Fibroblast of lung (primary cell): ENCODE measurements at places on chromosomes 3 and 15.

DNA sequence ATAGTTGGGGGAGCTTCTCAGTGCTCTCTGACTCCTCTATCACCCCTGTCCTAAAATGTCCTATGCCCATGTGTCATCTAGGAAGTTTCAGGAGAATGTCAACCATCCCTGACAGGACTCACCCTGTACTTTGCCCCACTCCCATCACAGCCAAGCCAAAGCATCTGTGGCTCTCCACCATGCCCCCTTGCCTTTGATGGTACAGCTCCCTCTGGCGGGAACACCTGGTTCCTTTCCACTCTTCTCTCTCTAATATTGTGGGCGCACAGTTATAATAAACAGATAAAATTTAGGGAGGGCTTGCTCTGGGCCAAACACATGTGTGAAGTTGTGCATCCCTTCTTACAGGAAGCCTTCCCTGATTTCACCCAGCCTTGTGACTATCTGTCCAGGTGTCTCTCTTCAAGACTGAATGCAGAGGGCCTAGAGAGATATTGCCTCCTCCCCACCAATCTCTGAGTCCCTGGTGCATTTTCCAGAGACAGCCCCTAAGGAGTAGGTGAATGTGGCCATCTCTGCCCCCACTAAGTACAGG lies 62.8 kb downstream of the ISG20 start:
- H3K4me3 ChIP-seq, result no peak overlapping the region
- no peak for DNase-seq
- peaks cover 2% of the 10 kb centered on the region for H3K4me1 ChIP-seq
- H3K27me3 ChIP-seq, result peaks cover 12% of the 10 kb centered on the region
- no peaks in the 10 kb centered on the region for H3K36me3 ChIP-seq

- H3K36me3 ChIP-seq, result no peaks in the 10 kb centered on the region
- H3K4me3 ChIP-seq, result no peak overlapping the region
- peaks cover 15% of the 10 kb centered on the region for H3K4me1 ChIP-seq
These were observed 108.1 kb downstream of the KLF13 start for GRCh38 chr15:31434588-31435260.

DNA sequence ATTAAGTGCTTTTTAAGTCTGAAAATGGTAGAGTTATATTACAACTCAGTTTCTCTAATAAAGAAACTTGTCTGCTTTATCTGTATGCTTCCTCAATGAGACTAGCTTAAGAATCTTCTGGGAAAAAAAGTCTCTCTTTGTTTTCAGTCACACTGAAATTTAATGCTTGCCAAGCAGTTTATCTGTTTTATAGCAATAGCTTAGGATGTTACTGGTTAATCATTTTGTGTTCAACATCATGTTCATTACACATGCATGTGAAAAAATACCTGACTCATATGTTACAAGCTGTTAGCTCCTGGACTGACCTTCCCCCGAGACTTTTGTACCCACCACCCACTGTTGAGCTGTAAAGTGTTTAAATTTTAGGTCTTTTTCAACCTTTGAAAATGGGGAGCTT lies 706.2 kb upstream of the CBLB start:
- H3K4me3 ChIP-seq, result no peak overlapping the region
- H3K4me1 ChIP-seq, result no peaks in the 10 kb centered on the region
- H3K27me3 ChIP-seq, result no peaks in the 10 kb centered on the region
- no peak for DNase-seq
- no peaks in the 10 kb centered on the region for H3K36me3 ChIP-seq

GRCh38 chr15:82536409-82537350 lies 3.6 kb downstream of the RPS17 start:
- H3K27ac ChIP-seq, result no peak overlapping the region
- DNase-seq, result no peak
- peaks cover 19% of the 10 kb centered on the region for H3K36me3 ChIP-seq
- no peaks in the 10 kb centered on the region for H3K27me3 ChIP-seq

GRCh38 chr15:44545913-44546802 lies 9.2 kb downstream of the EIF3J start:
- peaks cover 16% of the 10 kb centered on the region for H3K4me1 ChIP-seq
- no peaks in the 10 kb centered on the region for H3K36me3 ChIP-seq
- H3K27ac ChIP-seq, result peak overlapping the region; percentile 11
- no peak overlapping the region for H3K4me3 ChIP-seq
- H3K27me3 ChIP-seq, result no peaks in the 10 kb centered on the region

- H3K4me3 ChIP-seq, result no peak overlapping the region
- peaks cover 8% of the 10 kb centered on the region for H3K4me1 ChIP-seq
- no peaks in the 10 kb centered on the region for H3K27me3 ChIP-seq
- no peak for DNase-seq
- H3K36me3 ChIP-seq, result peaks cover 1% of the 10 kb centered on the region
- H3K27ac ChIP-seq, result no peak overlapping the region
These were observed 14.4 kb upstream of the XXYLT1 start for GRCh38 chr3:195285372-195285771.

GRCh38 chr3:107465064-107465631 lies 57.6 kb upstream of the BBX start:
- no peak for DNase-seq
- H3K27me3 ChIP-seq, result peaks cover 4% of the 10 kb centered on the region
- no peak overlapping the region for H3K27ac ChIP-seq
- no peaks in the 10 kb centered on the region for H3K36me3 ChIP-seq
- H3K4me1 ChIP-seq, result no peaks in the 10 kb centered on the region
- no peak overlapping the region for H3K4me3 ChIP-seq

DNA sequence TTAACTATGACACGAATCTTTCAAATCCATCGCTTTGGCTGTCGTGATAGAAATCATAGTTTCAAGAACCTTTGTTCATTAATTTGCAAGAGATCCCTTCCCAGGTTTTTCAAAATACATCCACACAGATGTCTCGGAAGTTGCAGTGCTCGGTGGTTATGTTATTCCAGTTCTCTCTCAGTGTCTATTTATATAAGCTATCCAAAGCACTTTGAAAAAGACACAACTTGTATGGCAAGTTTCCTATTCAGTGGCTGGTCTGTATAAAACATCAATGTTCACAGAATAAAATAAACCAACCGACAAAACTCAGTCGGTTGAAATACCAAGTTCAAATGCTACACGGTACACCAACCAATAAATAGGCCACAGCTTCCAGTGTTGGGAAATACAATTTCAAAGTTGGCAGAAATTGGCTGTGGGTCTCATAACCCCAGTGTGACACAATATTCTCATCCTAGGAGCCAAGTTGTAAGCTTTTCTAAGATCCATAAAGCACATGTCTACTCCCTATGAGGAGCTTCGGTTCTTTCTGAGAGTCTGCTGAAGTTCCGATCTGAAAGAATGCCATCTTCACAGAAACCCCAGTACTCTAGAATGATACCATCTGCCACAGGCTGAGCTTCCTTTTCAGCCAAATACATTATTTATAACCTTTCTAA lies 23.7 kb downstream of the SATB1 start:
- H3K4me1 ChIP-seq, result no peaks in the 10 kb centered on the region
- no peak overlapping the region for H3K4me3 ChIP-seq
- no peaks in the 10 kb centered on the region for H3K36me3 ChIP-seq
- H3K27me3 ChIP-seq, result no peaks in the 10 kb centered on the region

DNA sequence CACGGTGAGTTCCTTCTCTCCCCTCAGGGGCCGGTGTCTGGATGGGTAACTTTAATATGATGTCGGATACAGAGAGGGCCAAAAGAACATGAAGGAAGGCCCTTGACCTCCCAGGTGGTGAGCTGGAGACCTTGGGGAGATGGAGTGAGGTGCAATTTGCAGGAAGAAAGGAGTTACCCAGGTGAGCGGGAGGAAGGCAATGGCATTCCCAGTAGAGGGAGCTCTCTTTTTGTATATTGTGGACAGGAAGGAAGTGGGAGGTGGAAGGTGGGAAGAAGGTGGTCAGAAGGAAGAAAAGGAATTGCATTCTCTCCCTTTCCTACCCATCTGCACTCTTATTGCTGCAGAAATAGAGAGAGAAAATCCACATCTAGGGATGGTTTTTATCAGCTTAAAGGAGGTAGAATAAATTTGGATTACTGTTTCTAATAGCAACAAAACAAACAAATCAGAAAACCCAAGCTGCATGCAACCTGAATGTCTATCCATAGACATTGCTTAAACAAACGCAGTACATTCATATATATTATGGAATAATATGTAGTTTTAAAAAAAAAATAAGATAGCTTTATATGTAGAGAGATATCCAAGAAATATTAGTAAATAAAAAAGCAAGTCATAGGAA lies 169.0 kb upstream of the TSC22D2 start:
- no peak overlapping the region for H3K27ac ChIP-seq
- no peaks in the 10 kb centered on the region for H3K27me3 ChIP-seq
- no peak for DNase-seq

- H3K36me3 ChIP-seq, result no peaks in the 10 kb centered on the region
- H3K27me3 ChIP-seq, result no peaks in the 10 kb centered on the region
- H3K27ac ChIP-seq, result no peak overlapping the region
- no peaks in the 10 kb centered on the region for H3K4me1 ChIP-seq
- H3K4me3 ChIP-seq, result no peak overlapping the region
- DNase-seq, result no peak
These were observed 38.5 kb upstream of the POLR2M start for GRCh38 chr15:57668016-57668415.

DNA sequence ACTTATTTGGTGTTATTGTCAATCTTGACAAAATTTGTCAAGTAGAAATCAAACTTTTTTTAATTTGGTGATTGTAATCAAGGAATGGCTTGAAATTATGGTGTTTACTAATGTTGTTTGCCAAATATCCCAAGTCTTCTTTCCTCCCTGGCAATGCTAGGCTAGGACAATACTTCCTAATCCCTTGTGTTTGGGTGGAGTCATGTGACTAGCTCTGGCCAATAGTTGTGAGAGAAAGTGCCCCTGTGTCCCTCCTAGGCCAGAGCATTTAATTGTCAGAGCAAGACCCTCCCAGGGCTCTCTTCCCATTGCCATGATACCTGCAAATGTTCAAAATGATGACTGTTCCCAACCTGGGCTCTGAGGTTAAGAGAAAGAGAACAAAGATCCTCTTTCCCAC lies 132.7 kb downstream of the ANXA2 start:
- H3K36me3 ChIP-seq, result no peaks in the 10 kb centered on the region
- no peaks in the 10 kb centered on the region for H3K4me1 ChIP-seq
- no peak for DNase-seq
- H3K4me3 ChIP-seq, result no peak overlapping the region
- peaks cover 3% of the 10 kb centered on the region for H3K27me3 ChIP-seq

GRCh38 chr15:68484696-68485400 lies 52.9 kb upstream of the ITGA11 start:
- H3K27me3 ChIP-seq, result peaks cover 6% of the 10 kb centered on the region
- no peak overlapping the region for H3K4me3 ChIP-seq
- no peak overlapping the region for H3K27ac ChIP-seq
- DNase-seq, result peak; percentile 57
- peaks cover 11% of the 10 kb centered on the region for H3K4me1 ChIP-seq

GRCh38 chr3:175818811-175819464 lies 959.8 kb downstream of the NAALADL2 start:
- no peaks in the 10 kb centered on the region for H3K27me3 ChIP-seq
- no peaks in the 10 kb centered on the region for H3K4me1 ChIP-seq
- no peaks in the 10 kb centered on the region for H3K36me3 ChIP-seq
- H3K4me3 ChIP-seq, result no peak overlapping the region
- DNase-seq, result no peak

- H3K27ac ChIP-seq, result no peak overlapping the region
- no peaks in the 10 kb centered on the region for H3K27me3 ChIP-seq
- H3K4me3 ChIP-seq, result no peak overlapping the region
- no peak for DNase-seq
- H3K4me1 ChIP-seq, result no peaks in the 10 kb centered on the region
These were observed 803.3 kb downstream of the DIPK2A start for GRCh38 chr3:144774897-144775296.

- no peak overlapping the region for H3K4me3 ChIP-seq
- peaks cover 12% of the 10 kb centered on the region for H3K27me3 ChIP-seq
- DNase-seq, result no peak
- no peak overlapping the region for H3K27ac ChIP-seq
- no peaks in the 10 kb centered on the region for H3K4me1 ChIP-seq
These were observed 6.4 kb upstream of the ALDH1L1 start for GRCh38 chr3:126186749-126187148.

DNA sequence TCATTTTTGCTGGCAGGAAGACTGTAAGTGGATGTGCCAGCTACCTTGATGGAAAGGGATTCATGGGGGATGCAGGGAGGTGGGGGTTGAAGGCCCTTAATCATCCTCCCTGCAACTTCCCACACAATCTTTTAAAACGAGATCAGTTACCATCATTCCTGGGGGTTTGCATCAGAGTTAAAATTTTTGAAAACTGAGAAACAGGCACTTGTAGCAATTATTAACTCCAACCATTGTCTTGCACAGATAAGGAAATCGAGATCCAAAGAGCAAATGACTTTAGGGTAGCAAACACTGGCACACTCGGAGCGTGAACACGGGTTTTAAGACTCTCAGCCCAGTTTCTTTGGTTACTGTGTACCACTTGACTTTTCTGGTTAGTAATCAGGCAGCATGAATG lies 41.9 kb downstream of the GPD1L start:
- H3K4me1 ChIP-seq, result peaks cover 2% of the 10 kb centered on the region
- no peaks in the 10 kb centered on the region for H3K36me3 ChIP-seq
- no peak overlapping the region for H3K4me3 ChIP-seq
- H3K27me3 ChIP-seq, result no peaks in the 10 kb centered on the region
- H3K27ac ChIP-seq, result no peak overlapping the region

DNA sequence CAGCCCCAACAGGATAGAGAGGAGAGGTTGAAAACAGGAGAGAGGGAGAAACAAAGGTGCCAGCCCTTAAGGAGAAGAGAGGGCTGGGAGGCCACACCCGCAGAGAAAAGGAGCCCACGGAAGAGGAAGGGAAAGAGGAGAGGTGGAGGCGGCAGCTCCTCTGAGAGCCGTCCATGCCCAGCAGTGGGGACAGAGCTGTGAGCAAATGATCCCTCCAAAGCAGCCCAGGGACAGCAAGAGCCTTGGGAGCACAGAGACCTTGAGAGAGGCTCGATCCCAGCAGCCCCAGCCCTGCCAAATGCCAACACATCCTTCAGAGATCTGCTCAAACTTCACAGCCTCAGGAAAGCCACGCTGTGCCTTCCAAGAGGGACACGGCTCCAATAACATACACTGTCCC lies 66.7 kb upstream of the CORO2B start:
- DNase-seq, result no peak
- peaks cover 2% of the 10 kb centered on the region for H3K4me1 ChIP-seq
- H3K4me3 ChIP-seq, result no peak overlapping the region
- H3K36me3 ChIP-seq, result no peaks in the 10 kb centered on the region
- peaks cover 9% of the 10 kb centered on the region for H3K27me3 ChIP-seq
- H3K27ac ChIP-seq, result no peak overlapping the region

GRCh38 chr15:39106950-39107349 lies 473.9 kb upstream of the THBS1 start:
- no peak overlapping the region for H3K27ac ChIP-seq
- no peaks in the 10 kb centered on the region for H3K4me1 ChIP-seq
- H3K27me3 ChIP-seq, result no peaks in the 10 kb centered on the region
- H3K4me3 ChIP-seq, result no peak overlapping the region
- H3K36me3 ChIP-seq, result no peaks in the 10 kb centered on the region

- DNase-seq, result no peak
- H3K4me1 ChIP-seq, result peaks cover 2% of the 10 kb centered on the region
- H3K27ac ChIP-seq, result no peak overlapping the region
- H3K4me3 ChIP-seq, result no peak overlapping the region
- H3K36me3 ChIP-seq, result peaks cover 4% of the 10 kb centered on the region
These were observed 39.8 kb downstream of the SQOR start for GRCh38 chr15:45674677-45675076.

- H3K27ac ChIP-seq, result no peak overlapping the region
- H3K4me3 ChIP-seq, result no peak overlapping the region
- H3K27me3 ChIP-seq, result no peaks in the 10 kb centered on the region
- no peaks in the 10 kb centered on the region for H3K4me1 ChIP-seq
- no peak for DNase-seq
- H3K36me3 ChIP-seq, result no peaks in the 10 kb centered on the region
These were observed 683.7 kb downstream of the TBL1XR1 start for GRCh38 chr3:176513604-176514003.

GRCh38 chr15:65962187-65962586 lies 92.9 kb downstream of the RAB11A start:
- DNase-seq, result no peak
- no peak overlapping the region for H3K4me3 ChIP-seq
- H3K4me1 ChIP-seq, result no peaks in the 10 kb centered on the region
